Urinary bladder (tissue), 4 donors: ENCODE measurements at places on chromosomes 3 and 15. TPM values are rescaled to one million over a fixed set of nuclear protein-coding genes. Genes with fewer than 3 reads are reported as not detected.

Gene CLDN16
- polyA plus RNA-seq = 0.16 TPM

Gene LTK
- 0.43 TPM for polyA plus RNA-seq

Gene PLA1A
- polyA plus RNA-seq = 1.2 TPM

Gene CLDN1
- 15.8 TPM for polyA plus RNA-seq

Gene MCF2L2
- 0.44 TPM for polyA plus RNA-seq
